ENCODE measurements at places on chromosomes 12 and 14. TPM values are rescaled to one million over a fixed set of nuclear protein-coding genes. Genes with fewer than 3 reads are reported as not detected.

Gene TAS2R50
- total RNA-seq: 0.96 TPM

Gene SLC25A47
- not detected for total RNA-seq

Gene ANKRD52
- 15.3 TPM for total RNA-seq

Gene OVCH1
- not detected for total RNA-seq

Gene SOX5
- under 0.01 TPM for total RNA-seq

Gene TDRD9
- 1.3 TPM for total RNA-seq

Gene FOXN4
- not detected for total RNA-seq

Gene METTL25
- total RNA-seq: 7.7 TPM

Gene DAO
- not detected for total RNA-seq

Gene DLK1
- not detected for total RNA-seq

Gene ASCL1
- not detected for total RNA-seq

Gene RPL10L
- not detected for total RNA-seq

Gene BHLHE41
- total RNA-seq: 0.72 TPM

Gene ANO4
- total RNA-seq: 0.43 TPM

Gene NXPH4
- total RNA-seq: 1.9 TPM

Gene DTX1
- total RNA-seq: not detected

Gene AICDA
- 0.48 TPM for total RNA-seq

Gene TMEM263
- 16.2 TPM for total RNA-seq

Gene GUCY2C
- total RNA-seq: not detected

Gene CLEC4E
- not detected for total RNA-seq

Gene GPR162
- 0.72 TPM for total RNA-seq

Gene GNB3
- not detected for total RNA-seq

Gene SYT1
- 0.96 TPM for total RNA-seq

Gene PXMP2
- total RNA-seq: 9.9 TPM

Gene ENO2
- 6.6 TPM for total RNA-seq

Gene AMDHD1
- total RNA-seq: not detected

Gene RTN1
- total RNA-seq: not detected

Gene SPTB
- total RNA-seq: not detected

Gene TMEM63C
- 1.4 TPM for total RNA-seq

Gene MORN3
- 0.21 TPM for total RNA-seq

Gene KCNH3
- not detected for total RNA-seq

Gene SSPN
- 1.5 TPM for total RNA-seq

Gene ETFBKMT
- 1.2 TPM for total RNA-seq

Gene PLBD1
- 2.8 TPM for total RNA-seq

Gene RNF212B
- total RNA-seq: not detected

Gene ENDOU
- not detected for total RNA-seq

Gene ADAM21
- total RNA-seq: 0.64 TPM

Gene CLEC2A
- not detected for total RNA-seq

Gene KRT78
- total RNA-seq: 1.3 TPM

Gene TPPP2
- not detected for total RNA-seq

Gene CCDC198
- total RNA-seq: under 0.01 TPM

Gene GPRC5D
- not detected for total RNA-seq

Gene CLEC1B
- total RNA-seq: not detected

Gene RNFT2
- under 0.01 TPM for total RNA-seq

Gene KIF5A
- total RNA-seq: under 0.01 TPM

Gene SSTR1
- under 0.01 TPM for total RNA-seq

Gene IRF2BPL
- 22.9 TPM for total RNA-seq

Gene PPM1H
- 4.8 TPM for total RNA-seq

Gene OR10G2
- total RNA-seq: not detected

Gene FAM181A
- not detected for total RNA-seq

Gene SLC22A17
- 8.7 TPM for total RNA-seq

Gene C12orf54
- total RNA-seq: 3.4 TPM

Measured in tracheal epithelial cell (primary cell).